Lung (tissue), 17 donors: ENCODE measurements at places on chromosomes 1 and 21. TPM values are rescaled to one million over a fixed set of nuclear protein-coding genes. Genes with fewer than 3 reads are reported as not detected.

DNA sequence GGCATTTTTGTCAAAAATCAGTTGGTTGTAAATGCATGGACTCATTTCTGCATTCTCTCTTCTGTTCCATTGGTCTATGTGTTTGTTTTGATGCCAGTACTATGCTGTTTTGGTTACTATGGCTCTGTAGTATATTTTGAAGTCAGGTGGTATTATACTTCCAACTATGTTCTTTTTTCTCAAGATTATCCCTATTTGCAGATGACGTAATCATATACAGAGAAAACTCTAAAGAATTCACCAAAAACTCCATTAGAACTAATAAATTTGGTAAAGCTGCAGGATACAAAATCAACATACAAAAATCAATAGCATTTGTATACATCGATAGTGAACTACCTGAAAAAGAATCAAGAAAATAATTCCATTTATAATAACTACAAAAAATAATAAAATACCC, 253.1 kb upstream of the NEGR1 start:
- no peak for DNase-seq
- H3K27ac ChIP-seq = no peak overlapping the region
- H3K4me3 ChIP-seq = no peak overlapping the region
- no peaks in the 10 kb centered on the region for H3K36me3 ChIP-seq
- no peaks in the 10 kb centered on the region for H3K4me1 ChIP-seq

Gene SLX9
- 36.9 TPM for total RNA-seq

GRCh38 chr1:36776948-36777831, 257.1 kb downstream of the GRIK3 start:
- H3K27ac ChIP-seq = no peak overlapping the region
- H3K4me1 ChIP-seq = no peaks in the 10 kb centered on the region
- no peak for DNase-seq
- H3K27me3 ChIP-seq = peaks cover 37% of the 10 kb centered on the region

DNA sequence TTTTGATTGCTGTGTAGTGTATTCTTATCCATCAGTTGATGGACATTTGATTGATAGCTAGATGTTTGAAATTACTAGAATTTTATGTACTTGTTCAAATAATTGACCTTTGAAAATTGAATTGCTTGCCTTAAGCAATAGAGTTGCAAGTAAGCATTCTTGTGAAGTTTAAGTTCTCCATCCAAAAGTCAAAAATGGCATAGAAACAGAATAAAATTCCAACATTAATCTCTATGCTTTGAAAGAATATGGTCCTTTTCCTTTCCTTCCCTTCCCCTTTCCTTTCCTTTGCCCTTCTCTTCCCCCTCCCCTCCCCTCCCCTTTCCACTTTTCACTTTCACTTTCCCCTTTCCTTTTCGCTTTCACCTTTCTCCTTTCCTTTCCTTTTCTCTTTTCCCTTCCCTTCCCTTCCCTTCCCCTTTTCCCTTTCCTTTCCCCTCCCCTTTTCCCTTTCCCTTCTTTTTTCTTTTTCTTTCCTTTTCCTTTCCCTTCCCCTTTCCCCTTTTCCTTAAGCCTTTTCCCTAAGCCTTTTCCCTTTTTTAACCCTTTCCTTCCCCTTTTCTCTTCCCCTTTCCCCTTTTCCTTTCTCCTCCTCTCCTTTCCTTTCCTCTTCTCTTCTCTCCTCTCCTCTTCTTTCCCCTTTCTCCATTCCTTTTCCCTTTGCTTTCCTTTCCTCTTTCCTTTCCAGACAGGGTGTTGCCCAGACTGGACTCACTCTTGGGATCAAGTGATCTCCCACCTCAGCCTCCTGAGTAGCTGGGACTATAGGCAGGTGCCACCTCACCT, 67.4 kb downstream of the SASS6 start:
- DNase-seq = no peak
- H3K4me1 ChIP-seq = no peaks in the 10 kb centered on the region
- H3K27me3 ChIP-seq = no peaks in the 10 kb centered on the region
